ENCODE measurements at places on chromosomes 7 and 10. TPM values are rescaled to one million over a fixed set of nuclear protein-coding genes. Genes with fewer than 3 reads are reported as not detected.

PRR15 gene
- total RNA-seq, result not detected

SMARCD3 gene
- total RNA-seq, result 64.0 TPM

RBM20 gene
- total RNA-seq, result 2.7 TPM

RINT1 gene
- 30.0 TPM for total RNA-seq

C7orf33 gene
- total RNA-seq, result 3.6 TPM

Data from camera-type eye (tissue), 1 donor.